ENCODE measurements at places on chromosomes 5 and 9.

DNA sequence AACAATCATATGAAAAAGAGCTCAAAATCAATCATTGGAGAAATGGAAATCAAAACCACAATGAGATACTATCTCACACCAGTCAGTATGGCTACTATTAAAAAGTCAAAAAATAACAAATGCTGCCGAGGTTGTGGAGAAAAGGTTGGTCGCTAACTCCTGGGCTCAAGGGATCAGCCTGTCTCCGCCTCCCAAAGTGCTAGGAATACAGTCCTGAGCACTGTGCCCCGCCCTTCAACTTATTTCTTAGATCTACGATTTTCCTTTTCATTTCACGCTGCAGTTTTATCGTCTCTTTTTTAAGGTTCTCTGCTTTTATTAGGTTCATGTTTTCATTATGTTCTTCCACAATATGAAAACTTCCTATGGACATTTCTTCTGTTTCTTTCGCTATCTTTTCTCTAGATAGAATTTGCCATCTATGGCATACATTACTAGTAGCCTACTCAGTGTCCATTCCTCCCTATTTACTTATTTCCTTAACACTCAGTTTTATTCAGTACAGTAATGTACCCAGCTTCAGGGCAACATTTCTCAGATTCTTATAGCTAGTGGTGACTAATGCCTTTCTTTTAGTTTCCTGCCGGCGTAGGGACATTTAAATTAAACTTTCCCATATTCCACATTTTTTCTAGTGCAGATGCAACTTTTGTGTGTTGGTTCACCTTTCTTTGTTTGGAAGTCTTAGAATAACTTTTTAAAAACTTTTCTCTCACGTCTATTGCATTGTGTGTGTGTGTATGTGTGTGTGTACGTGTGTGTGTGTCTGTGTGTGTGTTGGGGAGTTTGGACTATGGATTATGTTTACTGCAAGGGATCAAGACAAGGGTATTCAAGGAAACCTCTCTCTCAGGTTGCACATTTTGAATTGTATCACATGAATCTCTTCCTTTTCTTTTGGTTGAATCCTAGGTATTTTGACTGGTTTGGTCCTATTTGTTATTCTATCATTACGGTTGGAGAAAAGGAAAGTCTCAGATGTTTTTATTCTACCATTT is 21.6 kb upstream of the FBN2 start:
- no peak for DNase-seq

GRCh38 chr5:2779459-2779858 is 28.0 kb upstream of the IRX2 start:
- no peak for DNase-seq

DNA sequence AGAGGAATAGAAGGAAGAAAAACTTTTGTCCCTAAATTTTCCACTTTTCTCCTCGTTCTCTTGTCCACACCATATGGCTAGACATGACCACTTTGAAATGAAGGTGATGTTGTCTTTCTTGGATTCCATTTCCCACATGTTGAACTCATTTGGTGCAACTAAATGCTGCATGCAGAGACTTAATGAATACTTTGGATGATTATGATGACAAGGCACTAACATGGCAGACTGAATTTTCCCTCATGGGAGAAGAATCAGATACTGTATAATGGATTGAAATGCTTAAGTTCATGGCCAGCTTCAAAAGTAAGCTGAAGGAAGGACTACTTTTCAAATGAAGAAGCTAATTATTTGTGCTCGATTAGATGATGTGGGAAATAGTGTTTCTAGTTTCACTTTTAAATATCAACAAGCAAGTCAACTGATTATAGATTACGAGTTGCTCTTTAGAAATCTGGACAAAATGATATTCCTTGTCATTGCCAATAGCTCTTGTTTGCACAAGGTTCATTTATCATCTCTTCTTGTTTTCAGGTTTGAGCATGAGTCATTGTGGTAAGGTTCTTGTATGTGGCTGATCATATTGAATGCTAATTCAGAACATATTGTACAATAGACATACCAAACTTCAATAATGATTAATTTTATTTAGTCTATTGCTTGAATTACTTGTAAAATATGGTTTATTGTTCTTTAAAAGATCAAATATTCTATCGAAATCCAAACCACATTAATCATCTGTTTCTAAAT is 501.3 kb upstream of the FTMT start:
- DNase-seq = no peak

GRCh38 chr5:135204151-135204600 is 170.1 kb upstream of the PITX1 start:
- DNase-seq = no peak

- no peak for DNase-seq
These were observed 94.2 kb upstream of the VCAN start for GRCh38 chr5:83377131-83377865.

GRCh38 chr9:90019626-90020025 is 414.8 kb downstream of the GADD45G start:
- no peak for DNase-seq
